ENCODE measurements at places on chromosomes 16 and 17.

DNA sequence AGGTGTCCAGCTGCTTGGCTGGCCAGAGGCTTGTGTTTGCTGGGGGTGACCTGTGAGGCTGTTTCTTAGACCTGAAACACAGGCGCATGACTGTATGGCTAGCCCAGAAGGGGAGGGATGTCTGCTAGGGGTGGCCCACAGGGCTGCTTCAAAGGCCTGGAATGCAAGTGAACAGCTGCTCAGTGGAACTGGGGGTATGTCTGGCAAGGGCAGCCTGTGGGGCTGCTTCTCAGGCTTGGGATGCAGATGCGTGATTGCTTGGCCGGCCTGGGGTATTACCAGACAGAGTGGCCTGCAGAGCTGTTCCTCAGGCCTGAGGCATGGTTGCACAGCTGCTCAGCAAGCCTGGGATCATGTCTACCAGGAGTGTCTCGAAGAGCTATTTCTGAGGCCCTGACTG is 20.5 kb downstream of the TANC2 start:
- no peak for DNase-seq

GRCh38 chr17:41690497-41690896 is 1.8 kb downstream of the EIF1 start:
- no peak for DNase-seq

DNA sequence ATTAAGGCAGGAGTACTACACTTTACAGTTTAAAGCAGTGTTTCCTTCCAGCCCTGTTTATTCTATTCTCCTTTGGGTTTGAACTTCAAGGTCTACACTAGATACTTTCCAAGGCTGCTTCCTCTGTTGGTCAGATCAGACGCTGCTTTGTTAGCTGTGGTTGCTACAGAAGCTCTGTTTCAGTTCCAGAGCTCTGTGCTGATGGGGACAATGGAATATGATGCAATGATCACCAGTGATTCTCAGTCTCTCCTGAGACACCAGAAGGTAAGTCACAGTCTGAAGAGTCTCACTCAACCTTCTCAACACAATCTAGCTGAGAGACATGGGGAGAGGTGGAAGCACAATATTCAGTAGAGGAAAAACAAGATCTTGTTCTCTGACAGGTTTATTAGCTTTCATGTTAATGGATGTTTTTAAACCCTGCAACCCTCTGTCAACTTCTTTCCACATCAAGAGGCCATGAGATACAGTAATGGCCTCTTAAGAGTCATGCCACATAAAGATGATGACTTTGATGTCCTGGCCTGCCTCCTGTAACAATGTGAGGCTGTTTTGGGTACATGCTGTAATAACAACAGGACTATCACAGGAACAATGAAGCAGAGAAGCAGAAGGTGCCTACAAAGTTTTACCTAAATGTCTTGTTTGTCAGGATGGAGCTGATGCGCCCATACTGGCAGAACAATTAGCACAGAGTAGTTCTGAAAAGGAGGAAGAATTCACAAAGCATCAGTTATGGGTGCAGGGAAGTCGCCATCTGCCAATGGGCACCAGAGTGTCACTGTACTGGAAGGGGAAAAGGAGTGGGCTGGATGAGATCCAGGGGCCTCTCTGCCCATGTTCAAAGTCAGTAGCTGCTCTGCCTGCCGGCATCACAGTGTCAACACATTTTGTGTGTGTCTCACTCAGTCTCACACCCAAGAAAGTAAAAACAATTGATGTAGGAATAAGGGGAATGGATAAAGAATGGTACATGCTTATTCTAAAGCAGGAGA is 33.4 kb downstream of the PSME3IP1 start:
- no peak for DNase-seq

GRCh38 chr17:3918372-3919122 is 2.3 kb upstream of the P2RX1 start:
- no peak for DNase-seq

DNA sequence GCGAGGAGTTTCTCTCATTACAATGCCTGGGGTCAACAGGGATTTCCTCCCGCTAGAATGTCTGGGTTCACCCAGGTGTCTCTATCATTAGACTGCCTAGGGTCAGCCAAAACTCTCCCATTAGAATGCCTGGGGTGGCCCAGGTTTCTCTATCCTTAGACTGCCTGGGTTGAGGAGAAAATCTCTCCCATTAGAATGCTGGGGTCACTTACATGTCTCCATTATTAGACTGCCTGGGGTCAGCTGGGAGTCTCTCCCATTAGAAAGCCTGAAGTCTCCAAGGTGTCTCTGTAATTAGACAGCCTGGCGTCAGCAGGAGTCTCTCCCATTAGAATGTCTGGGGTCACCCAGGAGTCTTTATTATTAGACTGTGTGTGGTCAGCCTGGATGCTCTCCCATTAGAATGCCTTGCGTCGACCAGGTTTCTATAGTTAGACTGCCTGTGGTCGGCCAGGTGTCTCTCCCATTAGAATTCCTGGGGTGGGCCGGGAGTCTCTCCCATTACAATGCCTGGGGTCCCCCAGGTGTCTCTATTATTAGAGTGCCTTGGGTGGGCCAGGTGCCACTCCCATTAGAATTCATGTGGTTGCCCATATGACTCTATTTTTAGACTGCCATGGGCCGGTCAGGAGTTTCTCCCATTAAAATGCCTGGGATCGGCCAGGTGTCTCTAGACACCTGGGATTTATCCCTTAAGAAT is 2272.1 kb downstream of the TP53TG3F start:
- DNase-seq = no peak

DNA sequence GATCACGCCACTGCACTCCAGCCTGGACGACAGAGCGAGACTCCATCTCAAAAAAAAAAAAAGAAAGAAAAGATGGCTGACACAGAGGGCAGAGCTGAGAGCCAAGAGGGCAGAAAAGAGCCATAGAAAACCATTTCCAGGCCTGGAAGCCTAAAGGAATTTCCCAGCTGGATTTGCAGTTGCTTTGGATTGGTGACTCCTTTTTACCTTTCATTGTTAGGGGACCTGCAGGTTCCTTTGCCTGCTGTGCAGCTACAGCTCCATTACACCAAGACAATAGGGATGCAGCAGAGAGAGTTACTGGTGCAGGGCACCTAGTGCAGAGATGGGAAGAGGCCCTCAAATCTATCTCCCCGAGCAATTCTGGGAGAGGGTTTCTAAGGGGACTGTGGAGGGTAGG is 18.4 kb downstream of the ZNF668 start:
- no peak for DNase-seq

- no peak for DNase-seq
Observed at GRCh38 chr16:13733561-13733960, 186.4 kb upstream of the ERCC4 start.

DNA sequence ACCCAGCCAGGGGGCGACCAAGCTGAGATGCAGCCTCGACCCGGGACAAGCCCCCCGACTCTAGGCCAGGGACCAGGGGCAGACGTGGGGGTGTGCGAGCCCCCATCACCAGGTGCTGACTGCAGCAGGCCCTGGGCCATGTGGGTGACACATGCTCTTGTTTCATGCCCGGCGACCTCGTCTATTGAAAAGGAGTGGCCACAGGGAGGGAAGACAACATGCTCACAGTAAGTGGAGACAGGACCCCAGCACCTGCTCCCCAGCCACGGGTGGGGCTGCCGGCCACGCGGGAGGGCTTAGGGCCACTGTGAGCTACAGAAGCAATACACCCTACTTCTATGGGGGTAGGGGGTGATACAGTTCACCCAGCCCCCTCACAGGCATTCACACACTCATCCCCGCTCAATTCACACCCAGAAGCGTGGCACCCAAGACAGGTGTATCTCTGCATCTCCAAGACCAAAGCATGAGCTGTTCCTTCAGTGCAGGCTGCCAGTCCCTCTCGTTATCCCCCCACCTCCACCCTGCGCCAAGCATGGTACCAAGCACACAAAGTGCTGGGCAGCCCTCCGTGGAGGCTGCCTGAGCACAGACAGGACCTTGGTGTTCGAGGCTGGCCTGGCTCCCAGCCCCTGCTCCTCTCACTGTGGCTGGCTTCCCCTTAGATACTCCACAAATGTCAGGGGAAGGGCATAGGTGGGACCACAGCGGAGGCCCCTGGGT is 13.6 kb downstream of the VASN start:
- DNase-seq = no peak

DNA sequence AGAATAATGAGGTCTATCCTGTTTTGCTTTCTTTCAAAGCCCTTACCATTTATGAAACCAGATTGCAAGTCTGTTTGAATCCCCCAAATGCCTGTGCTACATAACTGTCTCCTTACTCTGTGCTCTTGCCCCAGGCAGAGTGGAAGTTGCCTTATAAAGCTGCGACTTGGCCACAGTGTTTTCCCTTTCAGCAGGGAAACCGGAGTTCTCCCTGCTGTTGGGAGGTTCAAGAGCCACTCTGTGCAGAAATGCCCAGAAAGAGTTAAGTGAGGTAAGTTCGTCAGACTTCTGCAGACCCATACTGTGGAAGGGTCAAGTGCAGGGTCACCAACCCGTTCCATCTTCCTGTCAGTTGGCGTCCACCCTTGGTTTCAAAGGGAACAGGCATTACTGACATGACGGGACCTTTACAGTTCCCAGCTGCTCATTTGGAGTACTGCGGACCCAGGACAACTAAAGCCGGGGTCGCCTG is 508.9 kb downstream of the WWOX start:
- no peak for DNase-seq

DNA sequence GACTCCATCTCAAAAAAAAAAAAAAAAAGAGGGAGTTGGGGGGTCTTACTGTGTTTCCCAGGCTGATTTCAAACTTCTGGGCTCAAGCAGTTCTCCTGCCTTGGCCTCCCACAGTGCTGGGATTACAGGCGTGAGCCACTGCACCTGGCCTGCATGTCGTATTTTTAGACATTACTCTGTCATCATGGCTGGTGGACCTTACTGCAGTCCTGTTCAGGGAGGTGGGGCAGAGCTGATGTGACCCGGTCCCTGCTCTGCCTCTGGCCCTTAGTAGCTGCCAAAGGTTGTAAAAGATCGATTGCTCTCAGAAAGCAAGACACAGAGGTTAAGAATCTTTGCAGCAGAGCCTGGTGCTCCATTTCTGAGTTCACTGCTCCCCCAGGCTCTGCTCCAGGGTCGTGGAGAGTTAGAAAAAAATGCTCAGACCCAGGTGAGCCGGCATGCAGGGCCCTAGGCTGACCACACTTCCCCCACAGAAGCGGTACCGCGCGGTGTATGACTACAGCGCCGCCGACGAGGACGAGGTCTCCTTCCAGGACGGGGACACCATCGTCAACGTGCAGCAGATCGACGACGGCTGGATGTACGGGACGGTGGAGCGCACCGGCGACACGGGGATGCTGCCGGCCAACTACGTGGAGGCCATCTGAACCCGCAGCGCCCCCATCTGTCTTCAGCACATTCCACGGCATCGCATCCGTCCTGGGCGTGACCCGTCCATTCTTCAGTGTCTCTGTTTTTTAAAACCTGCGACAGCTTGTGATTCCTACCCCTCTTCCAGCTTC is 7.1 kb upstream of the LASP1NB start:
- DNase-seq = no peak

DNA sequence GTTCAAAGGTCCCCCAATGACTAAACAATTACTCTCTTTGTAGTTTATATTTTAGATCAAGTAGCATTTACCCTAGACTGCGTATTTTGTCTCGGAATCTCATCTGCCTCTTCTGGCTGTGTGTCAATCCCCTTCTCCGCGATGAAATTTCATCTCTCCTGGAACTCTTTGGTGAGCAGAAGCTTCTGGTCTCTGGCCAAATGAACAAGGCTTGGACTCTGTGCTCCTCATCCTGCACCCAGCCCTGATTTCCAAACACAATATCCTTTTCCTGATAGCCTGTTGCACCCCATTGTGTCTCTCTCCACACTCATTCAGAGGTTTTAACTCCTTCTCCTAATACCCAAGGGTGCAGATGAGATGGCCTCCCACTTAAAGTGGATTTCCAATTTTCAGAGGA is 609.4 kb upstream of the CDH5 start:
- DNase-seq = no peak

- no peak for DNase-seq
Observed at GRCh38 chr17:61486135-61487120, 34.2 kb downstream of the TBX4 start.

DNA sequence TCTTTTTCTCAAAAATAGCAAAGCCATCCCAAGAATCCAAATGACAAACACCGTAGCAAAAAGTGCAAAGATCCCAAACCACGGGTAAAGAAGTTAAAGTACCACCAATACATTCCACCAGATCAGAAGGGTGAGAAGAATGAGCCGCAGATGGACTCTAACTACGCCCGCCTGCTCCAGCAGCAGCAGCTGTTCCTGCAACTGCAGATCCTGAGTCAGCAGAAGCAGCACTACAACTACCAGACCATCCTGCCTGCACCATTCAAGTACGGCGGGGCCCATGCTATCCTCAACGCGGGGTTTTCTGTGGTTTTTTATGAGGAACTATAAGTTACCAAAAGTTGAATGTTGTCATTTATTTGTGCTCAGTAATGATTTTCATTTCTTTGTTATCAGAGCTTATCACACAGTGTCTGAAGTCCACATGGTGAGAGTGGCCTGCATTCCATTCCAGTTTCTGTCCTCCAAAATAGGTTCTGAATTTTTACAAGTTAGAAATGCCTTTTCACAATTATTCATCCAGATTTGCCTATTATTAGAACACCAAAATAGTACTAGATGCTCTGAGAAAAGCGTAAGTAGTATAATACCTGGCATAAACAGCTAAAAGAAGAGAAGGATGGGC is 169.2 kb downstream of the MRTFB start:
- DNase-seq = no peak

DNA sequence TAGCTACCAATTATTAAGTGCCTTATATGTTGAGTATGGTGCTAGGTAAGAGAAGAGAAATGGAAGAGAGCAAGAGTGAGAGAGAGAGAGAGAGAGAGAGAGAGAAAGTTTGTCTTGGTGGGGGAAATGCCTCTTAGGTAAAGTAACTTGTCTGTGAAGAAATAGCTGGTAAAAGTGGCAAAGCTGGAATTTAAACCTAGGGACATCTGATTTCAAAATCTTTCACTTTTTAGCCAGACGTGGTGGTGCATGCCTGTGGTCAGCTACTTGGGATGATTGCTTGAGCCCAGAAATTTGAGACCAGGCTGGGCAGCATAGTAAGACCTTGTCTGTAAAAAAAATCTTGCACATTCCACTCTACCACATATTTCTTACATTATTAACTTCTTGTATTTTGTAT is 23.0 kb upstream of the CDR2 start:
- DNase-seq = no peak

GRCh38 chr16:80997139-80997798 is 9.4 kb downstream of the CMC2 start:
- no peak for DNase-seq

DNA sequence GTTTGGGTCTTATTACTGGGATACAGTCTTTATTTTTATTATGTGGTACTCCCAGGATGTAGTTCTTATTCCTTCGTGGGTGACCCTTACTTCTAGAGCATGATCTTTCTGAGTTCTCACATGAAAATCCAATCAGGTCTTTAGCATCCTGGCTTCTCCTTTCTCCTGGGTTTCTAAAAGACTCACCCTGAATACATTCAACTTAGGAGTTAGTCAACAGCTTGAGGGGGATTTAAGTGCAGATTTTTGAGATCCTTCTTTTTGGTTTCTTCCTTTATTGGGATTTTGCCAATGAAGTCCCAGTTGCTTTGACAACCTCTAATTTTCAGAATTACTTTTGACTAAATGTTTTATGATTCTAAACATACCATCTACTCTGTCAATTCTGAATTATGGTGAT is 68.2 kb downstream of the SIAH1 start:
- no peak for DNase-seq
